Airway epithelial cell (primary cell): ENCODE measurements at places on chromosomes 13 and 19. TPM values are rescaled to one million over a fixed set of nuclear protein-coding genes. Genes with fewer than 3 reads are reported as not detected.

SIGLEC8 gene
- total RNA-seq, result not detected in 2 replicates

SETDB2 gene
- total RNA-seq, result 2.4 and 2.8 TPM in 2 replicates

MFSD12 gene
- 76.9 and 84.6 TPM in 2 replicates for total RNA-seq

PEG3 gene
- total RNA-seq, result 0.23 and 0.56 TPM in 2 replicates

ZIM2 gene
- total RNA-seq, result not detected in 2 replicates
